ENCODE measurements at places on chromosomes 16 and 17. TPM values are rescaled to one million over a fixed set of nuclear protein-coding genes. Genes with fewer than 3 reads are reported as not detected.

DNA sequence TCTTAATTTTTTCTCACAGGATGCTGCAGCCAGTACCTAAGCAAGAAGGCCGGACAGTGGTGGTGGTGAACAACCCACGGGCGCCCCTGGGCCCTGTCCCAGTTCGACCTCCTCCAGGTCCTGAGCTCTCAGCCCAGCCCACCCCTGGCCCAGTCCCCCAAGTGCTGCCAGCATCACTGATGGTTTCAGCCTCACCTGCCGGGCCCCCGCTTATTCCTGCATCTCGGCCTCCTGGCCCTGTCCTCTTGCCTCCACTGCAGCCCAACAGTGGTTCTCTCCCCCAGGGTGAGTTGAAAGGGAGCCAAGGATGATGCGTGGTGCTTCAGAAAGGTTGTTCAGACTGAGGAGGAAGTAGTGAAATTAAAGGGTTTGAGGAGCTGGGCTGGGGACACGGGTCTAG, 21.7 kb downstream of the SRCAP start:
- no peak for DNase-seq

DNA sequence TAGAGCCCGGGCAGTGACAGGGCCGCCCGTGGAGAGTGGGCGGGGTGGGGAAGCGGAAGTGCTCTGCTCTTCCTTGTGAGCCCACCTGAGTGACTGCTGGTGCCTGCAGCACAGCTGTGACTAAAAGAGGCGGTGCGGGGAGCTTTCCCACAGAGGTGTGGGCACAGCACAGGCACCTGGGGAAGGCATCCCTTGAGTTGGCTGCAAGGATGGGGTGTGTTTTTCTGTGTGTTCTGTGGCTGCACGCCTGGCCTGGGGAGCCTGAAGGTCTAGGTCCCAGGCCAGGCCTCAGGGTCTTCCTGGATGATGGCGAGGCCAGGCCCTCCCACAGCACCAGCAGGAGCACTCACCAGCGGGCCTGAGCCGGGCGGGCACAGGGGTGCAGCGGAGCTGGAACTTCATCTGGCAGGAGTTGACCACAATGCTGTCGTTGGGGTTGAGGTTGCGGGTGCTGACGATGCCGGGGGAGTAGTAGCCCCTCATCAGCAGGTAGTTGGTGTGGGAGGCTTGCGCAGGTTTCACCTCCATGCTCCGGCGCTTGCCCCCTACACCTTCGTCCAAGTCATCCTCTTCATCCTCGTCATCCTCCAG, 67.1 kb downstream of the IL21R start:
- no peak for DNase-seq

DNA sequence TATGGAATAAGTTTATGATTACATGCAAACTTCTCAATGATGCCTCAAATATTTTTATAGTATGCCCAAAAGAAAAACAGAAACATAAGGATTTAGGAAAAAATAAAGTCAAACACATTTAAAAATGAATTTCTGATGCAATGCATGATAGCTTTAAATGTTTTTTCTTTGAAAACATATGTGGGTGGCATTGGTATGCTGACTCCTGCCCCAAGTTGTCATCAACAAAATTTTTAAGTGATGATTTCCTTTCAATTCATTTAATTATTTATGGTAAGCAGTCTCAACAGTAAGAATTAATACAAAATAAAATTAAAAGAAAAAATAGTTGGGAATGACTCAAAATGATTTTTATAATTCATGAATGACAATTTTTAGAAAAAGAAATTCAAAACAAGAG, 104.9 kb downstream of the CEP112 start:
- no peak for DNase-seq

- DNase-seq, result no peak
These were observed 106.3 kb upstream of the HSBP1 start for GRCh38 chr16:83701494-83701893.

DNA sequence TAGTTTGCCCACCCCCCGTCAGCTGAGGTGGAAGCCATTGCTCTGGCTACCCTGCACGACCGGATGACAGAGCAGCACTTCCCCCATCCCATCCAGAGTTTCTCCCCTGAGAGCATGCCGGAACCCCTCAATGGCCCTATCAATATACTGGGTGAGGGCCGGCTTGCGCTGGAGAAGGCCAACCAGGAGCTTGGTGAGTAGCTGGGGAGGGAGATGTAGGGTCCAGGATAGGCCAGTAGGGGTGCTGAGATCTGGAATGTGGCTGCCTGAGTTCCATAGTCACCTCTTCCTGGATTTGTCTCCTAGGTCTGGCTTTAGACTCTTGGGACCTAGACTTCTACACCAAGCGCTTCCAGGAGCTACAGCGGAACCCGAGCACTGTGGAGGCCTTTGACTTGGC, 6.4 kb downstream of the PFAS start:
- no peak for DNase-seq

FNDC8 gene
- not detected for total RNA-seq

- no peak for DNase-seq
These were observed 6.5 kb downstream of the ERCC4 start for GRCh38 chr16:13926464-13926863.

DNA sequence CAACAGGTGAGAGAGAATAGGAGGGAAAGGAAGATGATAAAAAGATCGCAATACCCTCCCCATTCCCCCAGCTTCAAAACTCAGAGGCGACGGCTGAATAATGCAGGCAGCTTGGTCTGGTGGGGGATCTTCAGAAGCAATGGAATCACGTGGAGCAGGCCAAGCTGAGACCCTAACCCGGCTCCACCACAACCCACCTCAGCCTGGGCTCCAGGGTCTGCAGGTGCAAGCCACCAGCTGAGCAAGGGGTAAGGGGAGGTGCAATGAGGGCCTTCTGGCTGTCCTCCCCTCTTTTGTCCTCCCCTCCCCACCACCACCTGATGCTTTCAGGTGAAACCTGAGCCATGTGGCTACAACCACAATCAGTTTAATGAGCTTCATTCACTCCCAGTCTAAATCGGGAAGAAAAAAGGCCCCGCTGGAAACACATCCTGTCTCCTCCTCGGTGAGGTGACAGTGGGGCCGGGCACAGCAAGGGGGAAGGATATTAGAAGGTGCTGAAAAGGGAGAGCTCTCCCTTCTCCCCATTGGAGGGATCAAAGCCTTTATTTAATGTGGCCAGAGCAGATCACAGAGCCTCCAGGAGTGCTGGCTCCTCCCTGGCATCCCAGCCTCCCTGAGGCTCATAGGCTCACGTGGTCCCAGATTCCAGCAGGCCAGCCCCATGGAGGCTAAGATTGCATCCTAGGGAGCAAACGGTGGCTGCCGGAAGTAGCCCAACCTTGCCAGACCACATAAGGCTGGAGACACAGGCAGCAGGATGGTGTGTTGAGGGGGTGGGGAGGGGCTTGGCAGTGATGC, 261.0 kb downstream of the SOX9 start:
- no peak for DNase-seq

TBC1D3K gene
- not detected for total RNA-seq

DNA sequence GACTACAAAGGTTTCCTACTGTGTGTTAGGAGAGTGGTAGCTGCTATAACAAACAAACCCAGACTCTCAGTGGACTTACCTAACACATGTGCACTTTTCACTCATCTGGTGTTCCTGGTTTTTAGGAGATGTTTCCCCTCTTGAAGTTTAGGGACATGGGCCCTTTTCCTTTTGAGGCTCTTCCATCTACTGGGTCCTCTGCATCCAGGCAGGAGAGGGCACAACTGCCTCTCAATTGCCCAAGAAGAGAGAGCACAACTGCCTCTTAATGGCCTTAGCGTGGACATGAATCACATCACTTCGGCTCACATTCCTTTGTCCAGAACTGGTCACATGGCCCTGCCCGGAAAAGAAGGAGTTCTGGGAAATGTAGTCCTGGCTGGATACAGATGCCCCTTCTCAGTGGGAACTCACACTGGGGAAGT, 9.8 kb upstream of the TNRC6C start:
- no peak for DNase-seq

ABCC11 gene
- not detected for total RNA-seq

DNA sequence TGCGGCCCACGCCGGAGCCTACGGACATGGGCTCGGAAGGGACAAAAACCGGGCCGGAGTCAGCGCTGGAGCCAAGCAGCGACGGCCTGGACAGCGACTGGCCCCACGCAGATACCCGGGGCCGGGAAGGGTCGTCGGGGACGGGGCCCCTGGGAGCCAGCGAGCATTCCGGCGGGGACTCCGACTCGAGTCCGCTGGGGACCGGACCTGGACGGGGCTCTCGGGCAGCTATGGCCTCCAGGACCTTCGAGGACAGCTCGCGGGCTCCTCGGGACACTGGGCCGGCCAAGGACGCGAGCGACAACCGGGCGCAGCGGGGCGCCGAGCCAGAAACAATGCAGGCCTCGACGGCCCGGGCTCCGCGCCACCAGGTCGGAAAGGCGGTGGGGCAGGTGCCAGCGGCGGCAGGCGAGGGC, 1.0 kb downstream of the MYO15B start:
- no peak for DNase-seq

DNA sequence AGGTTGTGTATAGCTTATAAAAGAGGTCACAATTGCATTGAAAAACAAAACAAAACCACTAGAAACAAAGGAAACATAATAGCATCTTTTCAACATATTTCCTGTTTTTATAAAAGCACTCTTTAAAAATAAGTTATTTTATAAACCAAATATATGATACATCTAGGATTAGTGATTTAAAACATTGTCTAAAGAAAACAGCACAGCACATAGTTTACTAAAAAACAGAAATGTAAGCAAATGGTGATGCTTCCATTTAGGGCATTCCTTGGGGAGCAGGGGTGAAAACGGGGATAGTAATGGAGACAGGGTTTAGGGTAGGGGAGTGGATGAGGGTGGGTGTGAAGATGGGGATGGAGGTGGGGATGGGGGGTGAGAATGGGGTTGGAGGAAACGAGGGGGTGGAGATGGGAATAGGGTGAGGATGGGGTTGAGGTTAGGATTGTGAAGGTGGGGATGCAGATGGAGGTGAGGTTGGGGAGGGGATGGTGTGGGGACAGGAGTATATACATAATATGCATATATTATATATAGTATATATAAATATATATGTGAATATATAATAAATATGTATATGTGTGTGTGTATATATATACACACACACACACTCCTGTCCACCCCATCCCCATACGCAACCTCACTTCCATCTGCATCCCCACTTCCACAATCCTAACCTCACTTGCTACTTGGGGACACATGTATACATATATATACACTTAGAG, 1519.5 kb downstream of the CDH11 start:
- DNase-seq, result no peak

PITPNM3 gene
- 0.27 TPM for total RNA-seq

GRCh38 chr17:63658366-63658765, 36.1 kb downstream of the MAP3K3 start:
- no peak for DNase-seq

KIFC3 gene
- total RNA-seq, result 61.6 TPM

DNA sequence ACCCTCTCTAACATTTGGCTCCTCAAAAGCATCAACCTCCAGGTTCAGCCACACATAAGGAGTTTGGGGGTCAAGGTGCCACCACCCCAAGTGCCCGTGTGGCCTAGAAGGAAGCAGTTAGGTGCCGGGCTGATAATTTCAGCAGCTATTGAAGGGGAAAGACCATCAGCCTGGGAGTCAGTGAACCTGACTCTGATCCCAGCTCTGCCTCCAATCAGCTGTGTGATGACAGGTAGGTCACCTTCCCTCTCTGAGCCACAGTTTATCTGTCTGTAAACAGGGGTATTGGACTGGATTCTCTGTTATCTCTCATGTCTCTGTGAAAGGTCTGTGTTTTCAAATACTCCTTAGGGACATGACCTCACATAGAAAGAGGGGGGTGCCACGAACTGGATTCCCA, 3.9 kb downstream of the CRHR1 start:
- DNase-seq, result no peak

- no peak for DNase-seq
These were observed 13.5 kb downstream of the ITGB4 start for GRCh38 chr17:75734674-75735294.

ZFPM1 gene
- total RNA-seq, result 3.6 TPM

GRCh38 chr17:80364091-80364691, 50.8 kb upstream of the ENDOV start:
- no peak for DNase-seq

USP43 gene
- not detected for total RNA-seq

ADAM11 gene
- total RNA-seq, result 18.5 TPM

GLP2R gene
- total RNA-seq, result 0.11 TPM

GRCh38 chr16:1902547-1903219, 15.5 kb downstream of the HS3ST6 start:
- no peak for DNase-seq

- no peak for DNase-seq
These were observed 52.9 kb downstream of the MMD start for GRCh38 chr17:55368706-55369105.

DNA sequence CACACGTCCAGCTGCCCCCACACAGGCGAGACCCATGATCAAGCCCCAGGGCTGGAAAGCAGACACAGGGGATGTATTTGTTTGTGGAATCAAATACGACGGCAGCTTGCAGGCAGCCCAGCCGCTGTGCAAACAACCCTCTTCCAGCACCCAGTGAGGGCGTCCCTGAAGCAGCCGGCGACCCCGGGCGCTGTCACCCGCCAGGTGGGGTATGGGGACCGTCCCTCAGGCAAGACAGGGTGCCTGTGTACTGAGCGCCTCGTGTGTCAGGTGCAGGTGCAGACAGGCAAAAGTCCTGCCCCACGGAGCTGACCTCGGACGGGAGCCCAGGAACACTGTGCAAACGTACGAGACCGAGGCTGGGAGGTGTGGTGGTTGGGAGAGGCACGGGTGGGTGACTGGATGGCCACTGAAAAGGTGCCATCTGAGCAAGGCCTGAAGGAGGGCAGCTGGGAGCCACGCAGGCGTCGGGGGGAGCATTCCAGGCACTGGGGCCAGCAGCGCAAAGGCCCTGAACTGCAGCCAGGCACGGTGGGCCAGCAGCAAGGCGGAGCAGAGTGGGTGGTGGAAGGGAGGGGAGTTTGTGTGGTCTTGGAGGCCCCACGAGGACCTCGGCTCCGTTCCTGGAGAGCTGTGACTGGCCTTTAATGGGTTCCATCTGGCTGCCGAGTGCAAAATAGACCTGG, 48.5 kb downstream of the CBFA2T3 start:
- DNase-seq, result no peak

GRCh38 chr16:1159973-1160772, 7.3 kb downstream of the CACNA1H start:
- DNase-seq, result peak; percentile 82
